ENCODE measurements at places on chromosomes 3 and 15.

- DNase-seq = no peak
Observed at GRCh38 chr3:71575433-71575832, 8.1 kb downstream of the FOXP1 start.

DNA sequence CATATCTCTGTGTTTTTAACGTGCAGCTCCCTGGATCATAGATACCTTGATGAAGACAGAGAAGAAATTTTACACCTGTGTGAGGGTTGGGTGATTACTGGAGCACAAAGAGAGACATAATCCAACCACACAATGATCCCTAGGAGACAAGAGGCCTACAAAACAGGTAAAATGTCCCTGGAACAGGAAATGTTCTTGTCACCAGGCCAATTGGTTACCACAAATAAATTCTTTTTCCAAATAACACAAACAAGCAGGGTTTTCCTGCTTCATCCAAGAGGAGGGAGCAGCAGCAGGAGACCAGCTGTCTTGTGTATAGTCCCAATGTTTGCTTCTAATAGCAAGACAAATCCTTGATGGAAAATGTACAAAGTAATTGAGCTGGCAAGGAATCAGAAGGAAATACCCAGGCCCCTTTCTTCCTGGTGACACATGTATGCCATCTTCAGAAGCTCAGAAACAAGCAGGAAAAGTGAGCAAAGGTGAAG, 1.4 kb downstream of the MGLL start:
- no peak for DNase-seq

- DNase-seq = no peak
Observed at GRCh38 chr15:61558172-61559136, 329.4 kb upstream of the RORA start.

DNA sequence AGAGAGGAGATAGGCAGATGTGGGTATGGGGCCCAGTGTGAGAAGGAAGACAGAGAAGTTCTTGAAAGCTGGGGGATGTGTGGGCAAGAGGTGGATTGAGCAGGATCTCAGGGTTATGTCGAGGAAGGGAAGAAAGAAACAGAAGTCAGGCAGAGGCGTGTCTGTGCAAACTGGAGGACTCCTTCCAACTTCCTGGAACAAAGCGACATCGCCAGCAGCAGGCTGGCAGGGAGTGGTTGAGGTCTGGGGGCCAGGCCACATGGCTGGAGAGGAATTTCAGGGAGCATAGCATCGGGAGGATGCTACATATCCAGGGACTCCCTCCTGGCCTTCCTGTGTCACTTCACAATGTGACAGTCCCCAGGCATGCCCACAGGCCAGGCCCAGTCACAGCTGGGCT, 42.9 kb upstream of the MYZAP start:
- DNase-seq = no peak

- no peak for DNase-seq
Observed at GRCh38 chr3:126609909-126610308, 45.0 kb downstream of the TXNRD3 start.

GRCh38 chr3:12663401-12663935, 449 bp downstream of the RAF1 start:
- no peak for DNase-seq

- DNase-seq = no peak
Observed at GRCh38 chr15:53658827-53659555, 100.5 kb downstream of the WDR72 start.

DNA sequence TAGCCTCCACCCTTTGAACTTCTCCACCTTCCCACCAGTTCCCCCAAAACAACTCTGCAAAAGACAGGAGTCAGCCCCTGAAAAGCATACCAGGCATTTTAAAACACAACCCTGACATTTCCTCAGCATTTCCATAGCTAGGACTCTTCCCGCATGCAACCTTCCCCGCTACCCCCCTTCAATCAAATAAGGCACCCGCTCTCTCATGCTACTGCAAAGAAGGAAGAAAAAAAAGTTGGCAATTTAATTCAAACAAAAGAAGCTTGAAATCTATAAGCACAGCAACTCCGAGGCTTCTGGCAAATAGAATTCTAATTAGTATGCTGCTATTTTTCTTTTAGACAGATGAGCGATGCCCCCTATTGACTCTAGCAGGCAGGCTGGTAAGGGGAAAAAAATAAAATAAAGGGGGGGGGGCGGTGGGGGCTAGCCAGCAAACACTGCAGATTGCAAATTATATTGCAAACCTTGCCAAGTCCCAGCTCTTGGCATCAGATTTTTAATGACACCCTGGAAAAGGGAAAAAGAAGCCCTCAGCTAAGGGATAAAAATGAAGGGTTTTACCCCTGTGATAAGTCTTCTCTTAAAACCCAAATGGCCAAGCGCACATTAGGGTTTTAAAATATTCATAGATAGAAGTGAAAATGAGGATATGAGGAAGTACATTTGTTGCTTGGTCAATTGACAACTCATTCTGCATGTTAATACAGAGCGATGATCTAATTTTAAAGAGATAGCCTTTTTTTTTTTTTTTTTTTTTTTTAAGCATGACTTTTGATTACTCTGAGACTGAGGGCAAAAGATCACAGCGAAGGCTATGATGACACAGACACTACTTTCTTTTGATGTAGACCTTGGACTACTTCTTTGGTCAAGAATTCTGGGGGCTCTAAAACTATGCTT, 255.2 kb downstream of the NR2F2 start:
- no peak for DNase-seq

DNA sequence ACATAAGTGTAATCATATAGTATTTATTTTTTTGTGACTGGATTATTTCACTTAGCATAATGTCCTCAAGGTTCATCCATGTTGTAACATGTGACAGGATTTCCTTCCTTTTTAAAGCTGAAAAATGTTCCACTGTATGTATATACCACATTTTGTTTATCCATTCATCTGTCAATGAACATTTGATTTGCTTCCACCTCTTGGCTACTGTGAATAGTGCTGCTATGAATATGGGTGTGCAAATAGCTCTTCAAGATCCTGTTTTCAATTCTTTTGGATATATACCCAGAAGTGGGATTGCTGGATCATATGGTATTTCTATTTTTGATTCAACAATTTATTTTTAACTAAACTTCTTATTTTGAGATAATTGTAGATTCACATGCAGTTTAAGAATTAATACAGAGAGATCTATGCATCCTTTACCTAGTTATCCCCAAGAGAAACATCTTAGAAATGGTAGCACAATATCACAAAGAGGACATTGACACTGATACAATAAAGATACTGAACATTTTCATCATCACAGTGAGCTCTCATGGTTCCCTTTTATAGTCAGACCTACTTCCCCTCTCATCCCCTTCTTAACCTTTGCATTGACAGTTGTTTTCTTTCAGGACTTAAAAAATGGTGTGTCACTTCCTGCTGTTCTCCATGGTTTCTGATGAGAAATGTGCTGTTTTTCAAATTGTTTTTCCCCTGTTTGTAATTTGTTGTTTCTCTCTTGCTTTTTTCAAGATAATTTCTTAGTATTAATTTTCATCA, 90.1 kb downstream of the SATB1 start:
- DNase-seq = no peak

DNA sequence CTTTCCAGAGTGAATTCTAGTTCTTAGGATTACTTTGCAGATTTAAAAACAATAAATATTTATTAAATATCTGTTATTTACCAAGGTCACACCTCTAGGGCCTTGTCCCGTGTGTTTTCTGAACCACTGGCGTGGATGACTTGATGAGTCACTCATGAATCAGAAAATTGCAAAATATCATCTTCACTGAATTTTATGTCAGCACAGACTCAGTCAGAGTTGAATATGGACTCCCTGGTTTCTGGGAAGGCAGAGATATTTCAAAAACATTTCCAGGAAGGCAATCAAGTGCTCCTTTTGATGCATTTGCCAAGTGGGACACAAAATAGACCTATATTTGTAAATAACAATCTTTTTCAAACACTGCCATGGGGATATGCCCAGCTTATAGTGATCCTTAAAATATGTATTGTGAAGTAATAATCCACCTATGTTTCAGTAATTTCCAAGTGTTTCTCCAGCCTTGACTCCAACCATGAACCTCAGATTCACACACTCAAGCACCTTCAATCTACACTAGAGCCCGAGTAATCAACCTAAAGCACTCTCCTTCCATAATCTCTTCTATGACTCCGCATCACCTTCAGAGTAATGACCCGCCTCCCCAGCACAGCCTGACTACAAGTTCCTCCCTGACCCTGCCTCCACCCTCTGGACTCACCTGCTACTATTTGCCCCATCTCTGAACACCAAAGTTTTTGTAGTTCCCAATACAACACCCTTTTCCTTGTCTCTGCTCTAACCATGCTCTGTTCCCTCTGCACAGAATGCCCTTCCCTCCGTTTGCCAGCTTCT, 24.3 kb downstream of the DPH3 start:
- DNase-seq = no peak

GRCh38 chr3:10344147-10344943, 23.4 kb upstream of the SEC13 start:
- peak; percentile 85 for DNase-seq

GRCh38 chr3:119632829-119633228, 27.6 kb downstream of the POPDC2 start:
- no peak for DNase-seq

GRCh38 chr3:127395663-127396355, 108.0 kb upstream of the PRR20G start:
- DNase-seq = no peak

- no peak for DNase-seq
Observed at GRCh38 chr3:106482451-106482850, 613.6 kb upstream of the CBLB start.

DNA sequence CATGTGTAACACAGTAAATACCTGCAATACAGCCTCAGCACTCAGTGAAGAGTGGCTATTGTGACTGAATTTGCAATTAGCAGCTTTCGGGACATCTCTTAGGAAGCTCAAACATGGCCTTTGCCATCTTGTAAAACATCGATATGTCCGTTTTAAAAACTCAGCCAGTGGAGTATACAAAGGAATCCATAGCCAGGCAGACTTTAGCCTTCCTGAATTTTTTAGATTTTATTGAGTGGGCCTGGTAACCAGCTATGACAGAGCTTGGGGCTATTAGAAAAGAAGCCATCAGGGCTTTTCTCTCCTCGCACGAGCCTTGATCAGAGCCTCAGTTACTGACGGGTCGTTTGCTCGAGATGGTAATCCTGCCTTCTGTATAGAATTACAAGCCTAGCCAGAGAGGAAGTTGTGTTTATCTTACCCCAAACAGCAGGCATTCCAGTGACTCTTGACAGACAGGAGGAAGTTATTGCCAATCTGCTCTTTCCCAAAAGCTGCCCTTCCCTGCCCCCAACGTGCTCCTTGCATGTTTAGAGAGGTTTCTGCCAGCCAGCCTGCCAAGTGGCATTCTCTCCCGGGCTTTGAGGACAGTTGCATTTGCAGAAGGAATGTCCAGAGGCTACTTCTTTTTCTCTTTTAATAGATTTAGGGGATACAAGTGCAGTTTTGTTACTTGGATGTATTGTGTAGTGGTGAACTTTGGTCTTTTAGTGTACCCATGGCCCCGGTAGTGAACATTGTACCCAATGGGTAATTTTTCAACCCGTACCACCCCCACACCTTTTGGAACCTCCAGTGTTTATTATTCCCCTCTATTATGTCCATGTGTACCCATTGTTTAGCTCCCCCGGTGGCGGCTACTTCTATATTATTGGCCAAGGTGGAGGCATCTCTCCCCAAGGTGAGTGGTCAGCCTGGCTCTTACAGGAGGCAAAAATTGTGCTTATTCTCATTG, 40.6 kb downstream of the ITPR1 start:
- no peak for DNase-seq

GRCh38 chr15:59333401-59334075, 39.1 kb downstream of the MYO1E start:
- no peak for DNase-seq

DNA sequence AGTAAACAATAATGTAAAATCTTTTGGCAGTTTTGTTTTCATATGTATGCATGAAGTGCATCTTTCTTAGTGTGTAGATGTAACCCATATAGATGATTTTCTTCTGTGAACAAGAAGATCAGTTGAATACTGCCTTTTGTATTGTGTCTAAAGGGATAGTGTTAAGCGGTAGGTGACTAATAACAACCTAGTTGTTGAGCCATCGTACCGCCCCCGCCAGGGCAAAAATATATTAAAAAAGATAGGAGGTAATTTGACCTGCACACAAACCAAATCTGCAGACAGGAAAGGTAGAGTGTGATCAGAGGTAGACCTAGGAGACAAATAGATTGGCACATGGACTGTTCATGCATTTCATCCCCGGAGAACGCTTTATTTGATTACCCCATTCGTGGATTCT, 3.3 kb upstream of the GMNC start:
- no peak for DNase-seq

GRCh38 chr3:82376883-82377282, 615.4 kb upstream of the GBE1 start:
- DNase-seq = no peak

DNA sequence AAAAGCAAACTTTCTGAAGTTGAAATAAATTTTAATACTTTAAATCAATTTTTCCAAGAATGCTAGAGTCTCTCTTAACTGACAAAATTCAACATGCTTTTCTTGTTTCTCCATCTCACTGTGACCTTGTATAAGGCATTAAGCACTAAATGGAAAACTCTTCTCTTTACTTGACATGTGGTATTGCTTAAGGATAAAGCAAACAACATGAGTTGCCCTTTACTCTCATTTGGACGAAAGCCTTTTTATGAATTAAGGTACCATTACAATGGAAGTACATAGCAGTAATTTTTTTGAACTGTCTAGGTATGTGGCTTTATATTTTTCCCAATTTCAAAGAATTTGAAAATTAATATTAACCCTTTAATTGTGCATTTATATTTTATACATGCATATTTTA, 1.4 kb downstream of the STRIT1 start:
- DNase-seq = no peak

GRCh38 chr3:25481386-25481785, 53.3 kb downstream of the RARB start:
- no peak for DNase-seq

DNA sequence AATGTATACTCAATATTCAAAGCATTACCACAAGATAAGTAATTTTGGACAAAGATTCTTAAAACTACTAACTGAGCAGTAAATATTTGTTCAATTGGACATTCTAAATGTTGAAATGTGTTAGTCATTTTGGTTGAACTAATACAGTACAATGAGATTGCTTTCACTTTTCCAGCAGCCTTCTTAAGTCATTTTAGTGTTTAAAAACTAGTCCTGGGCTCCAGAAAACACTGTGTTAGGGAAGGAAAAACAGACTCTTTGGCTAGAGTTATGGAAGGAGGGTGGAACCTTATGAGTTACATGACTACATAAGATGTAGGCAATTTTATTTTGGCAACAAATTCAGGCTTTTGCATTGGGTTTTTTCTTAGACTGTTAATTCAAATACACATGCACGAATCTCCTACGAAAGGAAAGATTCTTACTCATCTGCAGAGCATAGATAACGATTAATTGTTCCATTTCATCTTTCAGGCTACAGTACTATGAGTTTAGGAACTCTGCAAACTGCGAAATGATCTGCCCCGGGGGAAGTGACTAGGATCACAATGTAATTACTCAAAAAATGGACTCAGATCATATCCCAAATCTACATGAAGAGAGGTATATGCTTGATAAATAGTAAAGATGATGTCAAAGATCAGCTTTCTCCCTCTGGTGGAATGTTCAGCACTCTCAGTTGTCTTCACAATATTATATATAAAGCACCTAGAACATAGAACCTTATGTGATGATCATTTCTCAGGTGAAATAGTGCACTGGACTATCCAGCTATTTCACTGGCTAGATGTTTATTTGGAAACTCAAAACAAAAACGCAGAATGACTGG, 492.8 kb upstream of the MDFIC2 start:
- no peak for DNase-seq
